CD4-positive, alpha-beta memory T cell (primary cell): ENCODE measurements at places on chromosomes 16 and 17.

GRCh38 chr17:27438348-27438998, 17.8 kb upstream of the KSR1 start:
- DNase-seq: no peak

DNA sequence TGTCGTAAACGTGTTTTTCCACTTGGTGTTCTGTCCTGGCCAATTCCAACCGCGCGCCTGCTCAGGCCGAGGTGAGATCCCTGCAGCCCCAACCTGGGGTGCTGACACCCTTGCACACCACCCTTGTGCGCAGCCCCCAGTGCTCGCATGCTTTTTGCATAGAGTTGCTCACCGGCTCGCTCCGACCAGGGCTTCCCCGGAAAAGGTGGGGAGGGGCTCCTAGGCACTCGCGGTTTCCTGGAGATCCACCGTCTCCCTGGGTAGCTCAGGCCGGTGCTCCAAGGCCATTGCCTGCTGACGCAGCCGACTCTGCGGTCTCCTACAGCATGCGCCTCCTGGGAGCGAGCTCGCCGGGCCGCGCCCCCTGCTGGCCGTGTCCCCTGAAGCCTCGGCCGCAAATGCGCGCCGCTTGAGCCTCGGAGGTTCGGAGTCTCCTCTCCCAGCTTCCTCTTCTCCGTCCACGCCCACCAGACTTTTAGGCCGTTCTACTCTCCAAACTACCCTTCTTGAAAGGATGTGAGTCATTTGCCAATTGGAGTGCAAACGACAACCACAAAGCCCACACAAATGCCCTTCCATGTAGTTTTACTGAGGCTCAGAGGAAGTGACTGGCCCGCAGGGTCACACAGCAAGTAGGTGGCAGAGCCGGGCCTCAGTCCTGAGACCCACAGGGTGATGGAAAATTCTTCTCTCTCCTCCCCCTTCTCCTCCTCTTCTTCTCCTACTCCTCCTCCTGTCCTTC, 7.2 kb upstream of the PDP2 start:
- DNase-seq: peak; percentile 80

DNA sequence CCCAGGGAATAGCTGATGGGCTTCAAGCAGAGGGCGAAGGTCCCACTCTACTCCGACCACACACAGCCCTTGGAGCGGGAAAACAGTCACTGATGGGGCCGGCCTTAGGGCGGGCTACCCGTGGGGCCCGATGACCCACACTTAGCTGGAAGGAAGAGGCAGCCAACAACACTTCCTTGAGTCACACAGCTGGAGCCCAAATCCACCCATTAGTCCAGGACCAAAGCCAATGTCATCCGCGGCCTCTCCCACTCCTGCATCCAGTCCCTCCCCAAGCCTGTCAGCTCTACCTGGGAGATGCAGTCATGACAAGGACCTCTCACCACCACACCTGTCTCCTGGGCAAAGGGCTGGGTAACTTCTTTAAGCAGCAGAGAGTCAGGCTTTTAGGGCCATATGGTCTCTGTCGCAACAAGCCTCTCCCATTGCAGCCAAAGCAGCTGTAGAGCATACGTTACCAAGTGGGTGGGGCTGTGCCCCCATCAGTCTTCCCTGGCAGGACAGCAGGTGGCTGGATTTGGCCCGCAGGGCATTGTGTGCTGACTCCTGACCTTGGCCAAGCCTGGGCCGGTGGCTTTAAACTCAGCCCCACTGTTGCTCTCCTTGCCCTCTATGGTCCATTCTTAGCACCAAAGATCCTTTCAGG, 110.7 kb downstream of the SOCS1 start:
- no peak for DNase-seq

- DNase-seq: no peak
These were observed 109.6 kb downstream of the HS3ST3A1 start for GRCh38 chr17:13491916-13492736.

GRCh38 chr16:52561910-52562741, 15.2 kb upstream of the TOX3 start:
- no peak for DNase-seq

- DNase-seq: no peak
These were observed 12.8 kb downstream of the ZNF174 start for GRCh38 chr16:3413730-3414379.

DNA sequence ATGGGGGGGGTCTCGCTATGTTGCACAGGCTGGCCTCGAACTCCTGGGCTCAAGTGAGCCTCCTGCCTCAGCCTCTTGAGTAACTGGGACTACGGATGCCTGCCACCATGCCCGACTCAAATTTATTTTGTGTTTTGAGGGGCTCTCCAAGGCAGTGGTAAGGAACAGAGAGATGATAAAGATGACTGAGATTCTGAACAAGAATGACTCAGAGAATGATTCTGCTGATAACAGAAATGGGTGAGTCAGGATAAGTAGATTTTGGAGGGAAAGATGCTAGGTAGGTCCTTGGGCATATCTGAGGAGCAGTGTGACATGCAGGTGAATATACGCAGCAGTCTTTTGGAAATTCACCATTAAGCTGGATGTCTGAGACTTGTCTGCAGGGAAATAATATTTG, 2.6 kb downstream of the TMEM220 start:
- no peak for DNase-seq

DNA sequence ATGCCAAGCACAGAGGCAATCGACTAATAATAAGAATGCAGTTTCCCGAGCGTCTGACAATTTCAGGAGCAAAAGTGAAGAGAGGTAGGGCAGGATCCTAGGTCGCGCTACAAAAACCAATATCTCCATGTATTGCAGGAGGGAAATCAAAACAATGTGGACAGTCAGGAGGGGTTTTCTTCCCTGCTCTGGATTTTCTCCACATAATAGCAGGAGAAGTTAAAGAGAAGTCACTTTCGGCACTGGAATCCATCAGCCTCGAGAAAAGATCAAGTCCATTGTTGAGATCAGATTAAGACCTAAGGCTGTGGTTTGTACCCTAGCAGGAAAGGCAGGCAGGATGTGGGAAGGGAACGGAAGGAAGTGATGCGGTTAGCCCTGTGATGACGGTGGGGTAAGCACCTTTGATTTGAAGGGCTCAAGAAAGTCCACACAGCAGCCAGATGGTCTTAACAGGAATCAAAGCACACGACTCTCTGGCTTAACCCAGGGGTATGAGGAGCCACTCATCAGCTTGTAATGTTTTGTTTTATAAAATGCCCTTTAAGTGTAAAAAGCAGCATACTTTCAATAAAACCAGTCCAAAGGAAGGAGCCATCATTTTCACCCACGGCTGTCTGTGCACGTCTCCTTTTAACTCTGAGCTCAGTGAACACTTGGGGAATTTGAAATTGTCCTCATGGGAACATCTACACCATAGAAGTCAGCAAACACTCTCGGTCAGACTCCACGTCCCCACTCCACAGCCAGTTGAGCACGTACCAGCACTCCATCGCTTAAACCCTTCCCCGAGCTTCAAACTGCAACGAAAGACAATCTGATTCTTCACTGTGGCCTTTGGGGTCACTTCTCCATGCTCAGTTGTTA, 15.8 kb upstream of the AKTIP start:
- peak; percentile 86 for DNase-seq

DNA sequence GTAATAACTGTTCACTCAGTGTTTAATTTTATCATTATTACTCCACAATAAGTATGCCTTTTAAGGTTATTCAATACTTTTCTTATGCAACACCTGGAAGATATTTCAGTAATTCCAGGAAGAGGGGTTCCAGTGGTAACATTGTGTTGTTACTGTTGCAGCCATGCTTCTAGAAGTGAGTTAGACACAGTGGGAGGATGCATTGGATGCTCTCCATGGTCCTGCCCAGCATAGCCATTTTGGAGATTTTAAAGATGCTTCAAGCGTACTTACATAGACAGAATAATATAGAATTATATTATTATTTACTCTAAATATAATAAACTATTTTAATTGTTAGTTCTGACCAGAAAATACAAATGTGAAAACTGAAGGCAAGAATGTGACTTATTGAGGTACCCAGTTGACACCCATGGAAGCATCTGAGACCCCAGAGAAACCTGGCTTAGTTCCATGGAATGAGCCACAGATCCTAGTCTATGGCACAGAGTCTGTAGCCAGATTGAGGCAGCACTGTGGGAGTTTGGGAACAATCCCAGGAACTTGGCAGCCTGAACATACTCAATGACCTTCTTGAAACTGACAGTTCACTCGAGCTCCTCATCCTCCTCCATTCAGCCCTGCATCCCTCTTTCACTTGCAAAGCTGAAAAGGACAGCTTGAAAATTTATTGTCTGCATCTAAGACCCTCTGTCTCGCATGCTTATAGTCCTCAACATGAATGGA, 190.1 kb upstream of the HS3ST4 start:
- DNase-seq: no peak

DNA sequence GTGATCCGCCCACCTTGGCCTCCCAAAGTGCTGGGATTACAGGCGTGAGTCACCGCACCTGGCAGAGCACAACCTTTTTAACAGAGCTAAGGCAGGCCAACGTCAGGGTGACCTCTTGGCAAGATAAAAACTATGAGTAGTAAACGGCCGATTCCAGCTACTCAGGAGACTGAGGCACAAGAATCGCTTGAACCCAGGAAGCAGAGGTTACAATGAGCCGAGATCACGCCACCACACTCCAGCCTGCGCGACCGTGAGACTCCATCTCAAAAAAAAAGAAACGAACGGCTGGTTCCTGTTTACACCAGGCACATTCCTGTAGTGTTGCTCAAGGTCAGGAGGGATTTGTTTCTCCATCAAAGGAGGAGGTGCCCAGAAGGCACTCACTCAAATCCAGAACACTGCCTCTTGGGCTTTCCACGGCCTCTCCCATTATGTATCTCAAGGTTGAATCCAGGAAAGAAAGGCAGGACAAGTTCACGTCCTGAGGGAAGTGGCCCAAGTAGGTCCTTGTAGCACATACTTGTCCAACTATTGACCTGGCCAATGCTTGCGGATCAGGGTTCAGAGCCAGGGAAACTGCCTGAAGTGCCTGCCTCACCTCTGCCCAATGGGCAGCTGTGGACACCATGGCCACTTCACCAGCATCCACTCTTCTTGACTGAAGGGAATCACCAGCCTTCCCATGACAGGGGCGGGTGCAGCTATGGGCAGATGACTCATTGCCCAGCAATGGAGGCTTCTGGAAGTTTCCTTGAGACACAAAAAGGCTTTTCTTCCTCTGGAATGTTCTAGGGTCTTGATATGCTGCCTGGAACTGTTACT, 13.5 kb downstream of the KNOP1 start:
- DNase-seq: no peak

- DNase-seq: no peak
These were observed 89.0 kb downstream of the SLC39A11 start for GRCh38 chr17:73003487-73003886.

DNA sequence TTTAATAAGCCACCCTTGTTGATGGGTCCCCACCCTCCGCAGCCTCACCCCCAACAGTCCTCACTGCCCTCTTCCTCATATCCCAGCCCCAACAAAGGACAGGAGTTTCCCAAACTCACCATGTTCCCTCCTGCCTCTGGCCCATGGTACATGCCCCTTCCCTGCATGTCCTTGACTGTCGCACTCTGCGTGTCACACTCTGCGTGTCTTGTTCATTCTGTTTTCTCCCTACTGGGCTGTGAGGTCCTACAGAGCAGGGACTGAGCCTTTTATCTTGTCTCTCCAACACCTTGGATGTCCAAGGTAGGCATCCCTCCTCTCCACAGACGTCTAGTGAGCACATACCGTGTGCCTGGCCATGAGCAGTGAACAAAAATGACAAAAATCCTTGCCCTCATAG, 154.7 kb downstream of the SOCS1 start:
- no peak for DNase-seq
